Stimulated activated CD4-positive, alpha-beta T cell treated with anti-CD3 and anti-CD28 coated beads, TNF-alpha, amount 100 ng/mL, for 24 hours (primary cell): ENCODE measurements at places on chromosomes 11 and 22.

DNA sequence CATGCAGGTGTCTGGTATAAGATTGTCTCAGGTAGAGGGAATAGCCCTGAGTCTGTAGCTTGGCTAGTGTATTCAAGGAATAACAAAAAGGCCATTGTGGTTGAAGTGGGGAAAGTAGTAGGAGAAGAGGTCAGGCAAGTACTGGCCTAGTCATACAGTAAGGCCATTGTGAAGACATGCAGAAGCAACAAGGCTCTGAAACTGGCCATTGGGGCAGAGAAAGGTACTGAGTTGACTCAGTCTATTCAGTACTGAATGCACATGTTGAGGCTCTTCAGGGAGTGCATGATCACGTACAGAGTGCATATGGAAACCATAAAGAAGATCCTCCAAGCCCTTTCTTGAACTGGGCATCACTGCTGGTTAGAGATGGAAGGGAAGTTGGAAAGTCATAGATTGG lies 477.6 kb downstream of the SOX6 start:
- DNase-seq: no peak

DNA sequence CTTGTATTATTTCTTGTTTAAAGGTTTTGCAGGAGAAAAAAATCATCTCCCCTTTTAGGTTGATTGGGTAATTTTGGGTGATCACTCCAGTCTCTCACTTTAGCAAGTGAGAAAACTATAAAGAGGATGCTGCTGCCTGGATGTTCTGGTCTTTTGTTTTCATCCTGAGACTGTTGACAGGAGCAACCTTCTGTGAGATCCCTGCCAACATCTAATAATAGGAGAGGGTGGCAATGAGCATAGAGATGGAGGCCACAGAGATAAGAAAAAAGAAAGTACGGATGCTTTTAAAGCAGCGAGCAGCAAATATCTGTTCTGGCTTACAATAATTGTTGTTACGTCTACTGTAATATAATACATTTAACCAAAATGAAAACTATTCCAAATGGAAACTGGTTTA lies 293.6 kb upstream of the MTNR1B start:
- DNase-seq: no peak

GRCh38 chr11:86743223-86744118 lies 56.9 kb upstream of the PRSS23 start:
- peak; percentile 60 for DNase-seq

GRCh38 chr11:45413156-45413858 lies 127.2 kb upstream of the SYT13 start:
- no peak for DNase-seq

- no peak for DNase-seq
Observed at GRCh38 chr22:36465232-36466021, 16.0 kb downstream of the TXN2 start.

- DNase-seq: no peak
Observed at GRCh38 chr11:90113541-90113940, 20.9 kb upstream of the NAALAD2 start.

DNA sequence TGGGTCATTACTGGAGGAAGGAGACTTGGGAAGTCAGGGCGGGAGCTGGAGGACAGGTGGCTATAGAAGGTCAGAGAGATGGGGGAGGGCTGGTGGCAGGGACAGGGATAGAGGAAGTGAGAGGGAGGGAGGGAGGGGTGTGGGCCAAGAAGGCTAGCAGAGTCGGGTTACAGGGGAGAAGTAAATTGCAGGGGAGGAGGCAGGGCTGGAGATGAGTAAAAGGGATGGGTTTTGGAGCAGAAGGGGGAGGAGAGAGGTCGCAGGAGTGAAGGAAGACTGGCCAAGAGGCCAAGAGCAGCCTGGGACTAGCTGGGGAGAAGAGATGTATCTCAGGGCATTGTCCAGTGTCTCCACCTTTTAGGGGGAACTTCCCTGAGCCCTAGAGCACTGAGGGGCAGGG lies 33.0 kb downstream of the LRRC10B start:
- no peak for DNase-seq
